COR-L47 (cell line): ENCODE measurements at places on chromosomes 2 and 18.

GRCh38 chr2:190486037-190486623 is 48.4 kb downstream of the NEMP2 start:
- DNase-seq: no peak

- no peak for DNase-seq
These were observed 310.0 kb upstream of the UBE2E3 start for GRCh38 chr2:180670302-180671003.

GRCh38 chr2:212961255-212961654 is 190.2 kb downstream of the IKZF2 start:
- no peak for DNase-seq

DNA sequence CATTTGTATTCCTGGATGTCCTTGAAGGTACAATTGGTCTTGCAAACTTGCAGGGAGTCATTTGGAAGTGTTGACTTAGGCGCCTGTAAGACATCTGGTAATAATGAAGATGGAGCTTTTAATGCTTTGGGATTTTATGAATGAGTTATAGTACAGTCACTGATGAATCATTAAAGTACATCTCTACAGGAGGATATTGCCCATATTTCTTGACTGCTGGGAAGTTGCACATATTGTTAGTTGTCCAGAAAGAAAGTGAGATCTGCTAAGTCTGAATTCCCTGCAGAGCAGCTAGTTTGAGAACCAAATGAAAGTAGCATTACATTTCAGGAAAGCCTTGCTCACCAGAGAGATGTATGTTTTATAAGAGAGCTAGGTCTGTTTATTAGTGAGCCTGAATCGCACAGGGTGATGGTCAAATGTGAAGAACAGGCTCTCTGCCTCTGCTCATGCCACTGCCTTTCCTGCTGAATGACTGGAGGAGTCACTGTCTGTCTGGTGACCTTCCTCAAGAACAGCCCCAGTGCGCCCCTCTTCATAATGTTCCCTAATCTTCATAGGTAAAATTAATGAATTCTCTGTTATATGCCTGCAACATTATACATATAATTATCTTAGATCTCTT is 138.9 kb upstream of the KLHL14 start:
- DNase-seq: no peak

DNA sequence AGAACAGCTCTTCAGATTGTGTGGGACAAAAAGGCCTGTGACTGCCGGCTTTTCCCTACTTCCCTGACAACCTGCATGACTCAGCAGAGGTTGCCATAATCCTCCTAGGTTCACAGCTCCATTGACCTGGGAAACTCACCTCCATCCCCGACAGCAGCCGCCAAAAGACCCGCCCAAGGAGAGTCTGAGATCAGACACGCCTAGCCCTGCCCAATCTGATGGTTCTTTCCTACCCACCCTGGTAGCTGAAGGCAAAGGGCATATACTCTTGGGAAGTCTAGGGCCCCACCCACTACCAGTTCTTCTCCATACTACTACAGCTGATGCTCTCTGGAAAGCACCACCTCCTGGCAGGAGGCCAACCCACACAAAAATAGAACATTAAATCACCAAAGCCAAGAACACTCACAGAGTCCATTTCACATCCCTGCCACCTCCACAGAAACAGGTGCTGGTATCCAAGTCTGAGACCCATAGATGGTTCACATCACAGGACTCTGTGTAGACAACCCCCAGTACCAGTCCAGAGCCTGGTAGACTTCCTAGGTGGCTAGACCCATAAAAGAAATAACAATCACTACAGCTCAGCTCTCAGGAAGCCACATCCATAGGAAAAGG is 140.6 kb downstream of the NETO1 start:
- DNase-seq: peak; percentile 7

GRCh38 chr2:10513201-10513600 is 65.1 kb upstream of the ODC1 start:
- DNase-seq: no peak

- peak; percentile 59 for DNase-seq
These were observed 47.5 kb downstream of the ZFP36L2 start for GRCh38 chr2:43178602-43179542.

DNA sequence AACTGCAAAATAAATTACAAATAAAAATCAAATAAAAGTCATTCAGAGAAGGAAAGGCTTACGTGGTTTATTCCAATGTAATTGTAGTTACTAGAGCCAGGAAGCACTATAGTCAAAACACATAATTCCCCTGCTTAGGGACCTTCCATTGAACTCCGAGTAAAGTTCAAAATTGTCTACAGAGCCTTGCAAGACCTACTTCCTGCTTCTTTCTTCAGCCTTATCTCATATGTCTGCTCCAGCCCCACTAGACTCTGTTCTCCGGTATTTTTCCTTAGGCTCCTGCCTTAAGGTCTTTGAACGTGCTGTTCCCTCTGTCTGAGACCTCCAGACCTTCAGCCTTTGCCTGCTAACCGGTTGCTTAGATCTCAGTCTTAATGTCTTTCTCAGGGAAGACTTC is 104.3 kb downstream of the ARL6IP6 start:
- DNase-seq: no peak

GRCh38 chr2:148135705-148136104 is 114.8 kb downstream of the MBD5 start:
- no peak for DNase-seq

GRCh38 chr2:227503433-227504406 is 31.8 kb downstream of the AGFG1 start:
- DNase-seq: no peak

DNA sequence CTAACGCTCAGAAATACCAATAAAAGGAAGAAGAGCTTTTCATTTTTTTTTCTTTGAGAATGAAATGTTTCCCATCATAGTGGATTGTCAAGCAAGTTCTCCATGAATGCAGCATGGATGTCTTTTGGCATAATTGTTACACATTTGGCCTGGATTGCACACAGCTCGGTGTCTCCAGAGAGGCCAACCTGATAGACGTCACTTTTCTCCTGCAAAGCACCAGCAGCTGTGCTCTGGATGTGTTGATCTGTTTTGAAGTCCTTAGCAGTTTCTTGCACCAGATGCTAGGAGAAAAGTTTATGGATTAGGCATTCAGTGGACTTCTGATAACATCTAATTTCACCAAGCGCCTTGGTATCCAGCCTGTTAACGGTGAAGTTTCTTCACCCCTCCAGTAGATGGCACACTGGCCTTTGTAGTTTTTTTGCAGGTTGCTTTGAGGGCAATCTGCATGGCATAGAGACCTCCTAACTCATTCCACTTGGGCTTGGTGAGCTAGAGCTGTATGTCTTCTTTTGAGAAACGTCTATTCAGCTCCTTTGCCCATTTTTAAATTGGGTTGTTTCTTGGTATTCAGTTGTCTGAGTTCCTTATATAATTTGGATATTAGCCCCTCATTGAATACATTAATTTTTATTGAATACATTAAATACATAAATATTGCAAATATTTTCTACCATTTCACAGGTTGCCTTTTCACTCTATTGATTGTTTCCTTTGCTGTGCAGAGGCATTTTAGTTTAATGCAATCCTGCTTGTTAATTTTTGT is 59.7 kb downstream of the PTH2R start:
- peak; percentile 72 for DNase-seq

- DNase-seq: no peak
These were observed 128.4 kb upstream of the MC4R start for GRCh38 chr18:60500960-60501359.

DNA sequence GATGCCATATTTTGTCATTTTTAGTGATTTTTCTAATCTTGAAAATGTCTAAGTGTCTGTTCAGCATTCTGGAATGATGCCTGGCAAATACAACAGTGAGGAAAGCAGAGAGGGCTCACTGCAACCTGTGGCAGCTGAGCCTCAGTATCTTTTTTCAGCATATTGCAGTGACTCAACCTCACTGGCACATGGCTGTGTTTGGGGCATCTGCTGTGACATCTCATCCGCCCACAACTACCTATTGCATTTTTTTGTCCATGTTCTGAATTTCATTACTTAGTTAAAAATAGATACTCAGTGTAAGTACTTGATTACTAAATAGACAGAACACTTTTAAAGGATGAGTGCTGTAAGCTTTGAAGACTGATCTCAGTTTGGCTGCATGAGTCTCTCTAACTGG is 10.7 kb downstream of the BABAM2 start:
- no peak for DNase-seq

DNA sequence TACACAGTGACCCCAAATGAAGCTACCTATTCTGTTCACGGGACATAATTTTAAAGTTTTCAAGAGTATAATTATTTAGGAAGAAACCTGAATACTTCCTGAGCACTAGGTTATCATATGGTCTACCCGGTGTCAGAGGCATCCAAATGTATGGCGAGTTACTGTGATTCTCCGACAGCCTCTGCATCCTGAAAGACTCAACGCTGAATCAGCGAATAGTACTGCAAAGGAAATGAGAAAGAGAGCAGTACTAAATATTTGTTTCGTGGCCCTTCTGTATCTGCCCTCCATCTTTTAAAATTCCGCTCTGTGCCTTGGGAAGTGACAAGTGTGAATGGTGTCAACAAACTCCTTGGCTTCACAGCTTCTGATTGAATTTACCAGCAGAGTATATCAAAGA is 358.0 kb upstream of the ZEB2 start:
- no peak for DNase-seq

DNA sequence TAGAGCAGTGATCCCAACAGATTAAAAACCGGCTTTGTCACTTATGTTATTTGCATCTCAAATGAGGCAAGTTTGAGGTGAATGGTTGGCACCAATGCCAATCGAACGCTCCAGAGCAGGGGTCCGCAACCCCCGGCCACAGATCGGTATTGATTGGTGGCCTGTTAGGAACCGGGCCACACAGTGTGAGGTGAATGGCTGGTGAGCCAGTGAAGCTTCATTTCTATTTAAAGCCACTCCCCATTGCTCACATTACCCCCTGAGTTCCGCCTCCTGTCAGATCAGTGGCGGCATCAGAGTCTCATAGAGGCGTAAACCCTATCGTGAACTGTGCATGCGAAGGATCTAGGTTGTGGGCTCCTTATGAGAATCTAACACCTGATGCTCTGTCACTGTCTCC is 132.0 kb downstream of the TMEM182 start:
- DNase-seq: no peak

- no peak for DNase-seq
These were observed 4.0 kb downstream of the SNED1 start for GRCh38 chr2:241002275-241003046.

DNA sequence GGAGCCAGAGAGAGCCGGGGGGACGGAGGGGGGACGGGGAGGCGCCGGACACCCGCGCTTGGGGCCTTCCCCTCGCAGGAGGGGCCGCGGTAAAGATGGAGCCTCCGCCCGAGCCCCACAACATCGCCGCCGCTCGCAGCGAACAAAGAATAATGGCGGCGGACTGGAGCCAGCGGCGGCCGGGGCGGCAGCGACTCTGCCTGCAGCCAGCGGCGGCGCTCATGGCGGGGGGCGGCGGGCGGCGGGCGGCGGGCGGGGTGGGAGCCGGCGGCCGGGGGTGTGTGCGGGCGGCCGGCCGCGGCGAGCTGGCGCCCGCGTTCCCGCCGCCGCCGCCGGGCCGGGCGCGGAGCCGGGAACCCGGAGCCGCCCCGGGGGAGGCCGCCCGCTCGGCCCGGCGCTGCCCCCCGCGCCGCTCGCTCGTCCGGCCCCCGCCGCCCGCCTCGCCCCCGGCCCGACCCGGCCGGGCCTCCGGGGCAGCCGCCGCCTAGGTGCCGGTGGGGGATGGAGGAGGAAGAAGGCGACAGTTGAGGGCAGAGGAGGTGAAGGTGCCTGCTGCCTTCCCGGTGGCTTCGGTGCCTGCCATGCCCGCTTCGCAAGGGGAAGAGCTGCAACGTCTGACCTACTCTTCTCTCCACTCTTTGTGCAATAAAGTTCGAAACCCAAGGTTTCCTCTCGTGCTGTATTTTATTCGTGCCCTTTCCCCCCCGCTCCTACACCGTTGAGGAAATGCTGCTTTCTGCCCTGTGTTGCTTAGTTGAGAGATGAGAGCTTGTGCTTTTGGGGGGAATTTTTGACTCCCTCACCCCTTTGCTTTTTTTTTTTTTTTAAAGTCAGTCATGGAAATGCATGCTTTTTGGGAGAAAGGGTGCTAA is 634 bp downstream of the CREB1 start:
- DNase-seq: peak; percentile 23

GRCh38 chr2:219402665-219403515 is 15.2 kb upstream of the DNPEP start:
- DNase-seq: peak; percentile 77
